Fibroblast of skin of scalp (primary cell): ENCODE measurements at places on chromosomes 12 and 14.

DNA sequence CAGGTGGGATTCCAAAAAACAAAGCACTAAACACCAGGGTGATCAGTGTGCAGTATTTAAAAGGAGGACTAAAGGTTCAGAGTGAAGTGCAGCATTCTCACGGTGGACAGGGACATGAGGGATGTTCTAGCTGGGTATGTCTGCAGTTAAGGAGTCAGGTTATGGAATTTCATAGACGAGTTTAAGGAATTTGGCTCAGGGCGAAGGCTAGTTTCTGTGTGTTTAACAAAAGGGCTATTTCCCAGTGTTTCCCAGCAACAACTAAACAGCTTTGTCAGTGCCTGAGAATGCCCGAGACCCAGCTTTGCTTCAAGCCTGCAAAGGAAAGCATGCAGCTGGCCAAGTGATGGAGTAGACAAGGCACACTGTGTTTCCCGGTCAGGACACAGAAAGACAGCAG is 7.0 kb downstream of the KRT1 start:
- no peak for DNase-seq

- DNase-seq: no peak
These were observed 62.2 kb upstream of the CFL2 start for GRCh38 chr14:34776611-34777010.

DNA sequence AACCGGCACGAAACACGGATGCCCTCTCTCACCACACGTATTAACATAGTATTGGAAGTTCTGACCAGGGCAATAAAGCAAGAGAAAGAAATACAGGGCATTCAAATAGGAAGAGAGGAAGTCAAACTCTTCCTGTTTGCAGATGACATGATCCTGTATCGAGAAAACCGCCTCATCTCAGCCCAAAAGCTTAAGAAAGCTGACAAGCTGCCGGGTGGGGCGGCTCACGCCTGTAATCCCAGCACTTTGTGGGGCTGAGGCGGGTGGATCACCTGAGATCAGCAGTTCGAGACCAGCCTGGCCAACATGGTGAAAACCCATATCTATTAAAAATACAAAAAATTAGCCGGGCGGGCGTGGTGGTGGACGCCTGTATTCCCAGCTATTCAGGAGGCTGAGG is 17.7 kb downstream of the OR6S1 start:
- no peak for DNase-seq

DNA sequence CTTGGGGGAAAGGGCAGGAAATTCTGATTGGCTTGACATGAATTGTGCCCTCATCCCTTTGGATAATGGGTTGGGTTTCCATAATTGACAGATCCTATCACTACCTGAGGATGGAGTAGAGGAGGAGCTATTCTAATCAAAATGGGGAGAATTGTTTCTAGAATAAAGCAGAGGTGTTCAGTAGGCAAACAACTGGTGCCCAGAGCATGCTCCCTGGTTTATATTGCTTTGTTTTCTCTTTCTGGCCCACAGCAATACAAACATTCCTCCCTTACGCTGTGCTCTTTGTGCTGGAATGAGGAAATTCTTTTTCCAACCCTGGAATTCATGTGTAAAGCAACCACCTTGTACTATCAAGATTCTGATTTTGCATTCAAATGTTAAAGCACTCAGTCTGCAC is 147.4 kb downstream of the RASSF9 start:
- DNase-seq: peak; percentile 3

DNA sequence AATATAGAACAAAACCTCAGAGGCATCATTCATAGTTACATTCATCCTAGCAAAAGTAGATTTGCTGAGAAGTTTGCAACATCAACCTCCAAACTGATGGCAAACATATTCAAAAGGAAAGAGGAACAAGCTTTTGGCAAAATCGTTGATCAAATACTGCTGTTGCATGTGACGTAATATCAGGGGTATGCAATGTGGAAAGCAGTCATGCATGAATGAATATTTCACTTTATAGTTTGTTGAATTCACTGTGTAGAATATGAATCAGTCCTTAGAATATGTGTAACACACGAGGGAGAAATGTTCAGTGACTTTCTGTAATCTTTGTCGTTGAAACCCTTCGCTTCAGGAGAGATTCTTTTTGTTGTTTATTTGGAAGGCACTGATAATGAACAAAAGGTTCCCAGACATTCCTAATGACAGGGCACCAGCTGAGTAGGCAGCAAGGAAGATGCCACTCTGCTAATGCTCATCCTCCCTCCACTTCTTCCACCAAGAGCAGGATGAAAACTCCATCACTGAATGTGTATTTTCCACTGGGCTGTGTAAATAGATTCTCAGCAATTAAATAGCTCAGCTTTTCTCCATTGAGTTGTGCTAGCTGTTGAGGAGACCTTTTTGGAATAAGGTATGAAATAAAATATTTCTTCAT is 126.1 kb downstream of the PELI2 start:
- DNase-seq: peak; percentile 91

- no peak for DNase-seq
These were observed 8.6 kb upstream of the PALS1 start for GRCh38 chr14:67232621-67233020.

- no peak for DNase-seq
These were observed 35.6 kb downstream of the DUSP6 start for GRCh38 chr12:89316705-89317139.

GRCh38 chr12:4867384-4867783 is 42.3 kb upstream of the KCNA1 start:
- no peak for DNase-seq

DNA sequence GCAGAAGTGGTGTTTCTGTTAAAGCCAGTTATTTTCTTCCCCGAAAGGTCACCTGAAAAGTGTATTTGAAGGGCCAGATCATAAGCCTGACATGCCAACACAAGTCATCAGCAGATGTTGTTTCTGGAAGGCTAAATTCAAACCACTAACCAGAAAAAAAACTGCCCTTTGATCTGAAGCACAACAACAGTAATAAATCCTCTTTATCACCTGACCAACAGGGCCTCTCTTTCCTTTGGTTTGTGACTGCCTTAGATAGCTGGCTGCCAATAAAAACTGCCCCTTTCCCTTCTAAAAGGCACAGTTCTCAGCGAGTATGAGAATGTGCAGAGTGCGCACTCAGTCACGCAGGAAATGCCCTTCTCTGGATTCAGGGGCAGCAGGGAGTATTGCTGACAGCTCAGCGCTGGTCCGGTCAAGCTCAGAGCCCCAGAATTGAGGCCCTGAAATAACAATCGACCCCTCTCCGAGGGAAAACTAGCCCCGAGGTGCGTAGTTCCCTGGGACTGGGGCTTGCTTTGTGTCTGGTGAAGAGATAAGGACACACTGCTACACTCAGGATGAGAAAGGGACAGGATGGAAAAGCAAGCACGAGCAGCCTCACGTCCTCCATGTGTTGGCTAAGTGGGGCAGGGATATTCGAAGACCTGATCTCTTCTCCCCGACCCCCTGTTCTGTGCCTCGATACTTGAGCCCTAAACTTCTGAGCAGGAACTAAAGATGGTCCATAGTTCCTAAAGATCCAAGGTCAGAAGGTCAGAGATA is 184.2 kb upstream of the GZMB start:
- DNase-seq: no peak

- no peak for DNase-seq
These were observed 19.2 kb upstream of the OAS1 start for GRCh38 chr12:112887550-112887949.

- no peak for DNase-seq
These were observed 1179.7 kb downstream of the VRK1 start for GRCh38 chr14:97976861-97977260.

DNA sequence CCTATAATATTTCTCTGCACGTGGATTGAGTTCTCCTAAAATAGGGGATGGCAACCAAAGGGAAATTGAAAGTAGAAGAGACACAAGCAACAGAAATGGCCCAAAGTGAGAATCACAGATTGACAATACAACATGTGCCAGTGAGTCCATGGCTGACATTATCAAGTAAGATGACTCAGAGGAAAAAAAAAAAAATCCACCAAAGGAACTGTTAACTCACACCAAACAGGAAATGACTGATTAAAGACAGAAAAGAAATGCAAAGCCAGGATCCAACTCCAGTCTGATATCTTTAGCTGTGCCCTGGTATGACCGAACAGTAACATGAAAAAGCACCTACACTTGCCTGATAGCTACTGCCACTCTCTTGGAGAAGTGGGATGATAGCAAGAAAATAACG is 485.0 kb downstream of the PRKD1 start:
- peak; percentile 2 for DNase-seq

DNA sequence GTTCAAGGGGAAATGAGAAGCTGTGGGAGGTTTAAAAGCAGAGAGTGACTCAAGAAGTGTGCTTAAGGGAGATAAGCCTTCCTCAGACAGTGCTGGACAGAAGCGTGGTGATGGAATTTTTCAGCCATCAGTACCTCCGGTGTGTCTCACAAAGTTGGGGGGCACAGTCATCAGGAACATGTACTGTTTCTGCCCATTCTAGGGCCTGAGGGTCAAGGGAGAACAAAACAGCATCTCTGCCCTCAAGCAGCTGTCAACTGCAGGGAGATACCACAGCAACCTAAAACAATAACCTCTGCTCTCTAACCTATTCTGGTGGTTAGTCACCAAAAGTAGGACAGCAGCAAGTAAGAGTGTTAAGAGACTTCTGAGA is 2.0 kb upstream of the STON2 start:
- peak; percentile 33 for DNase-seq

- peak; percentile 66 for DNase-seq
These were observed 6.0 kb upstream of the IL22 start for GRCh38 chr12:68259318-68259940.

DNA sequence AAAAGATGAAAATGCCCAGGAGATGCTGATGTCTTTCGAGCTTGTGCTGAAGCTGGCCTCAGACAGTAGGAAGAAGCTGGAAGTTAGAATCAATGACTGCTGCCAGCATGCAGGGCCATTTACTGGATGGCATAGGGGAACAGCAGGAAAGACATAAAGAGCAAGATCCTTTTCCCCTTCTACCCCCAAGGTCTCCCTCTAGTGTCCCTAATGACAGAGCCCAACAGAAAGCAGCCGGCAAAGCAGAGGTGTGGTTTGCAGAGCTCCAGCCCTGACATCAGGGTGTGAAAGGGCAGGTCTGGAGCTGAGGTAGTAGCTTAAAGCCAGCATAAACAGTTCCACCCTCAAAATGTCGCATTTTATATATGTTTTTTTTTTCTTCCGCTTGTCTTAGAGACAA is 1560.7 kb upstream of the TMEM132C start:
- no peak for DNase-seq

GRCh38 chr14:64708148-64709004 is 4.2 kb downstream of the PLEKHG3 start:
- DNase-seq: no peak

DNA sequence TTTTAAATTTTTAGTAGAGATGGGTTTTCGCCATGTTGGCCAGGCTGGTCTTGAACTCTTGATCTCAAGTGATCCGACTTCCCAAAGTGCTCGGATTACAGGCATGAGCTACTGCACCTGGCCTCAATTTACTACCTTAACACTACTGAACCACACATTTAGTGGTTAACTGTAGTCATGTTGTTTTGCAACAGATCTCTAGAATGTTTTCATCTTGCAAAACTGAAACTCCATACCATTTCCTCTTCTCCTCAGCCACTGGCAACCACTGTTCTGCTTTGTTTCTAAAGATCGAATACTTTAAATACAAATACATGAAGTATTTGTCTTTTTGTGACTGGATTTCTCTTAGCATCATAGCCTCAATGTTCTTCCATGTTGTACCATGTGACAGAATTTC is 15.4 kb upstream of the SMCO2 start:
- DNase-seq: no peak

GRCh38 chr12:73159954-73160353 is 887.8 kb downstream of the TRHDE start:
- no peak for DNase-seq

- DNase-seq: no peak
These were observed 10.1 kb downstream of the HNRNPC start for GRCh38 chr14:21258889-21259787.

DNA sequence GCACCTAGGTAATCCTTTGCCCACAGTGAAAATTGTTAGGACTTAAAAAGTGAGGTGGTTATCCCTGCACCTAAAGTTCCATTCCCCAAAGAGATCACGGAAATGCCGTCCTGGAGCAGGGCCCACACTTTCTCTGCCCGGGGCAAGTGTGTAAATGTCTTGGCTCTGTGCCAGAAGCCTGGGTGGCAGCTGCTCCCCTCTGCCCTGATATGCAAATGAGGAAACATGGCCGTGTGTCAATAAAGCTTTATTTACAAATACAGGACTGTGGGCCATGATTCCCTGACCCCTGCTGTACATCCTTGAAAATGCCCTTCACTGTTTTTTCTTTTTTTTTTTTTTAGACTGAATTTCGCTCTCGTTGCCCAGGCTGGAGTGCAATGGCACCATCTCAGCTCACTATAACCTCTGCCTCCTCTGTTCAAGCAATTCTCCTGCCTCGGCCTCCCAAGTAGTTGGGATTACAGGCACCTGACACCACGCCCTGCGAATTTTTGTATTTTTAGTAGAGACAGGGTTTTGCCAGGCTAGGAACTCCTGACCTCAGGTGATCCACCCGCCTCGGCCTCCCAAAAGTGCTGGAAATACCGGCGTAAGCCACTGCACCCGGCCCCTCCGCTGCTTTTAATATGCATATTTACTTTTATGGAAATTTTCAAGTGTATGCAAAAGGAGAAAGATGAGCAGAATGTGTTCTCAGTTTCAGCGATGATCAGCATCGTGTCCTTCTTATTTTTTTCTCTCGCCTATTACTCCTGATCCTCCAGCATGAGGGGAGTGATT is 75.5 kb downstream of the GALNT9 start:
- DNase-seq: no peak

- DNase-seq: peak; percentile 69
These were observed 14.6 kb upstream of the PNMA1 start for GRCh38 chr14:73728717-73729330.

DNA sequence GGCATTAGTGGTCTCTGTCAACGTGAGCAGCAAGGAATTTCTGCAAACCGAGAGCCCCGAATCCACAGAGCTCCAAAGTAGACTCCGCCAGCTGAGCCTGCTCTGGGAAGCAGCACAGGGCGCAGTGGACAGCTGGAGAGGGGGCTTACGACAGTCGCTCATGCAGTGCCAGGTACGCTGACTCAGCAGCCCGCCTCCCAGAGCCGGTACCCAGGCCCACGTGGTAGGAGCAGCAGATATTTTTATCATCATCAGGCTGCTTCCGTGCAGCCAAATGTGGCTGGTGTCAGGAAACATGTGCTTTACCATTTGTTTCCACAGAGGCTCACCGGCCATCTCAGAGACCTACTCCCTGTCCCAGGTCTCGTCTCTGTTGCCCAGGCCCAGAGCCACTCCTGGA is 73.7 kb downstream of the ESR2 start:
- DNase-seq: no peak
